SJSA1 (cell line): ENCODE measurements at places on chromosomes 3 and 15. TPM values are rescaled to one million over a fixed set of nuclear protein-coding genes. Genes with fewer than 3 reads are reported as not detected.

DNA sequence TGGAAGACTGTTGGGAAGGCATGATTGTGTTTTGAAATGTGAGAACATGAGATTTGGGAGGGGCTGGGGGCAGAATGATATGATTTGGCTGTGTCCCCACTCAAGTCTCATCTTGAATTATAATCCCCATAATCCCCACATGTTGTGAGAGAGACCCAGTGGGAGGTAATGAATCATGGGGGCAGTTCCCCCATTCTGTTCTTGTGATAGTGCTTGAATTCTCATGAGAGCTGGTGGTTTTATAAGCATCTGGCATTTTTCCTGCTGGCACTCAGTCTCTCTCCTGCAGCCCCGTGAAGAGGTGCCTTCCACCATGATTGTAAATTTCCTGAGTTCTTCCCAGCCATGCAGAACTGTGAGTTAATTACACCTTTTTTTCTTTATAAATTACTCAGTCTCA lies 430.5 kb downstream of the OTOL1 start:
- H3K36me3 ChIP-seq, result no peaks in the 10 kb centered on the region
- H3K4me3 ChIP-seq, result no peak overlapping the region
- DNase-seq, result no peak
- no peaks in the 10 kb centered on the region for H3K27me3 ChIP-seq
- no peak overlapping the region for H3K27ac ChIP-seq
- no peaks in the 10 kb centered on the region for H3K4me1 ChIP-seq

The DAG1 gene
- total RNA-seq, result 52.1 and 69.5 TPM in 2 replicates

The PDZRN3 gene
- 0.63 and 0.68 TPM in 2 replicates for total RNA-seq

The CSK gene
- total RNA-seq, result 14.8 and 19.2 TPM in 2 replicates

DNA sequence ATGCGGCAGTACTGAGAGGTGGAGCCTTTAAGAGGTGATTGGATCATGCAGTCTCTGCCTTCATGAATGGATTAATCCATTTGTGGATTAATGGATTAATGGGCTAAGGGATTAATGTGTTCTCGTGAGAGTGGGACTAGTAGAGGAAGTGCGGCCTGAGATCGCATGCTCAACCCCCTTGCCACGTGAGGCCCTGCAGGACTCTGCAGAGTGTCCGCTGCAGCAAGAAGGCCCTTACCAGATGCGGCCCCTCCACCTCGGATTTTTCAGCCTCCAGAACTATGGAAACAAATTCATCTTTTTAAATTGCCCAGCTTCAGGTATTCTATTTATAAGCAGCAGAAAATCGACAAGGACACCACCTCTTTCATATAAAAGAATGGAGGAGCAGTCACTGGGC lies 148.8 kb downstream of the TPRA1 start:
- H3K27me3 ChIP-seq, result no peaks in the 10 kb centered on the region
- no peaks in the 10 kb centered on the region for H3K36me3 ChIP-seq
- no peak overlapping the region for H3K4me3 ChIP-seq
- DNase-seq, result no peak

DNA sequence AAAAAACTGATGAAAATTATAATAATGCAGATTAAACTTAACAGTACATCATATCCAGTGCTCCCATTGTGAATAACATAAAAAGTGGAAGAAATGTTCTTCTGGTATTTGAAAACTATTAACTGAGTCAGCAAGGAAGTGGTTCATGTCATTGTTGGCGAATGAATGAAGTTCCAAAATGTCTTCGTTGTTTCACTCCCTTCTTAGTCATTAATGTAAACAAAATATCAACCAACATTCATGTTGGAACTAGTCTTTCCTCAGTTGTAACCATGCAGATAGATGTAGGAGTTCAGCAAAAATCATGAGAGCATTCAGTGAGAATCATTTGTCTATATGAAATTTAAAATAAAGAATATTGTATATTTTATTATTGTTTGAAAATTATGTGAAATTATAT lies 44.1 kb upstream of the ICE2 start:
- DNase-seq, result no peak
- no peaks in the 10 kb centered on the region for H3K36me3 ChIP-seq
- no peak overlapping the region for H3K27ac ChIP-seq
- H3K4me1 ChIP-seq, result 0 out of 2 replicates have a peak, but pooled peaks cover 5% of the 10 kb centered on the region

DNA sequence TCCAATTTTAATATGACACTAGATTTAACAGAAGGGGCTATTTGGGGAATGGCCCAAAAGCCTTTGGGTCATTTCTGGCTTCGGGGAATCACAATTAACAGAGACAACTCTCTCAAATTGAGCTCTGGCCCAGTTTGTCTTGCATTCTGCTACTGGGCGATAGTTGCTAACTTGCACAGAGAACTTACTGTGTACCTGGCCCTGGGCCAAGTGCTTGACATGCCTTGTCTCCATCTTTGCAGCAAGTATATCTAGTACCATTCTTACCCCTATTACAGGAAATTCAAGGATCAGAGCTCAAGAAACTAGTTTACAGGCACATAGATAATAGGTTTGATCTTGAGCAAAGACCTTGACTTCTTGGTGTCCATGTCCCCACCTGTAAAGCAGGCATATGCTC lies 175.7 kb downstream of the TMEM108 start:
- H3K4me3 ChIP-seq, result no peak overlapping the region
- no peak for DNase-seq
- no peaks in the 10 kb centered on the region for H3K27me3 ChIP-seq
- no peaks in the 10 kb centered on the region for H3K36me3 ChIP-seq
- no peaks in the 10 kb centered on the region for H3K4me1 ChIP-seq

- H3K4me3 ChIP-seq, result no peak overlapping the region
- H3K4me1 ChIP-seq, result peaks cover 6% of the 10 kb centered on the region
- H3K36me3 ChIP-seq, result peaks cover 89% of the 10 kb centered on the region
- no peaks in the 10 kb centered on the region for H3K27me3 ChIP-seq
- DNase-seq, result no peak
- H3K27ac ChIP-seq, result no peak overlapping the region
These were observed 64.0 kb downstream of the RGMA start for GRCh38 chr15:93024716-93025624.

The ACSBG1 gene
- not detected in 2 replicates for total RNA-seq
